ENCODE measurements at places on chromosomes 7 and 10.

DNA sequence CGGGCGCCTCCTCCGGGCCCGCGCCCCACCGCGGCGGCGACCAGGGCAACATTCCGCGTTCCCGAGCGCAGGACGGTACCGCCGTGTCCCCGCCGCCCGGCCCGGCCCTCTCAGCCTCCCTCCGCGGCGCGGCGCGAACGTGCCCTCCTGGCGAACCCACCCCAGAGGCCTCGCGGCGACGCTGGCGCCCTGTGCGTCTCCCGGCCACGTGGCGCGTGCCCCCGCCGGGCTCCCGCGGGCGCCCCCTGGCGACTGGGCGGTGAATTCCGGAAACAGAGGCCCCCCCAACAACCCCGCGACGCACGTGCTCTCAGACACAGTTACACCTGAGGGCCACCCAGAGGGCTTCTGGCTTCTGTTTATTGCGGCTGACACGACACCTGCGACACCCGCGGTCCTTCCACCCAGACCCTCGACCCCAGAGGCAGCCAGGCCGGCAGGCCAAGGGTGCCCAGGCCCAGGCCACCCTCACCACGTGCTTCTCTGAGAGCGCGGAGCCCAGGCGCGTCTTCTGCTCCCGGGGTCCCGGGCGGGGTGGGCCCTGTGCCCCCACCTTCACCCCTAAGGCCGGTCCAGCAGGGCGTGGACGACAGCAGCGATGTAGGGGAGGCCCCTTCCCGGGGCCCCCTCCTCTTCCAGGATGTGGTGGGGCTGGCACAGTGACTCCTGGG is at the start of gene SAP25:
Gene SAP25 (minus strand): TSS at position 210 of the 671 bp plus-strand sequence. CDS start 158 bp downstream, at position 52.
- peak; percentile 70 for DNase-seq

GRCh38 chr7:31647511-31647910 is 39.5 kb upstream of the PPP1R17 start:
- no peak for DNase-seq

GRCh38 chr7:70812511-70812910 is 319.4 kb upstream of the GALNT17 start:
- DNase-seq = no peak

DNA sequence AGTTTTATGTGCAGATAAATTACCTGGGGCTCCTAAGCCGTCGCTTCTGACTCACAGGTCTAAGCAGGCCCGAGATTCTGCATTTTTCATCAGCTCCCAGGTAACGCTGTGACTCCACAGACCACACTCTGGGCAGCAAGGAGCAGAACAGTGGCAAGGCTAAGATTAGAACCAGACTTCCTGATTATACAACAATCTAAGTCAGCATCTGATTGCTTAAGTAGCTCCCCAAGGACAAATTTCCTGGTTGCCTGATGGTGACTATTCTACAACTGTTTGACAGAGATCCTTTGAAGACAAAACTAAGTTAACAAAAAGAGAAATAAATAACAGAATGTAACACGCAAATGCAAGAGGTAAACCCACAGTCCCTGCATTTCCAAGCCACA is 69.0 kb downstream of the CREB3L2 start:
- no peak for DNase-seq

GRCh38 chr7:99733003-99733402 is 2.0 kb downstream of the CYP3A7 start:
- DNase-seq = no peak

- DNase-seq = no peak
Measured at GRCh38 chr7:1704811-1705738, 35.0 kb downstream of the ELFN1 start.

GRCh38 chr10:1688531-1688930 is 48.8 kb downstream of the ADARB2 start:
- no peak for DNase-seq

DNA sequence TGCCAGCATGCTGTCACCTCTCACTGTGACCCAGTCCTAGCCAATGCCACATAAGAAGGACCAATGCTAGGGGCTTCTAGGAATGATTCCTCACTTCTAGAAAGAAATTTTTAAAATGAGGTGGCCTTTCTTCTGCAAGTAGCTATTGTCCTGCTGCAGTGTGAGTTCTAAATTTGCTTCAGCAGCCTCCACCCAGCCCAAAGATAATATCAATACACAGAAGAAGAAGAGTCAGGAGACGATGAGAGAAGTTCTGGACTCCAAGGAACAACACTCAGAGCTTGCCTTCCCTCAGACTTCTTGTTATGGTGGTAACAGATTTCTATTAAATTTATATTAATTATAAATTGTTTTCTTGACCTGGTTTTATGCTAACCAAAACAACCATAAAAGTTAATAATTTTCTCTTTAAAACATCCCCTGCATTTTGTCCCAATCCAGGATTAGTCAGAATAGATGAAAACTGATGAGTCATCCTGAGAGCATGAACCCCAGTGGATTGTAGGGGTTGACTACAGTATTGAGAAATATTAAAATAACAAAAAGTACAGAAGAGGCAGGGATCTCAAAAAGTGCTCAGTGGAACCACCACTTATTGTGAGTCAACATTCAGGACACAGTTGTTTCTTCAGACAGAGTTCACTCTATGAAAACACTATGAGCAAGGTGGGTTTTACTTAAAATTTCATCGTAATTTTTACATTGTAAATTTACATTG is 29.6 kb upstream of the AKR1C2 start:
- DNase-seq = no peak

DNA sequence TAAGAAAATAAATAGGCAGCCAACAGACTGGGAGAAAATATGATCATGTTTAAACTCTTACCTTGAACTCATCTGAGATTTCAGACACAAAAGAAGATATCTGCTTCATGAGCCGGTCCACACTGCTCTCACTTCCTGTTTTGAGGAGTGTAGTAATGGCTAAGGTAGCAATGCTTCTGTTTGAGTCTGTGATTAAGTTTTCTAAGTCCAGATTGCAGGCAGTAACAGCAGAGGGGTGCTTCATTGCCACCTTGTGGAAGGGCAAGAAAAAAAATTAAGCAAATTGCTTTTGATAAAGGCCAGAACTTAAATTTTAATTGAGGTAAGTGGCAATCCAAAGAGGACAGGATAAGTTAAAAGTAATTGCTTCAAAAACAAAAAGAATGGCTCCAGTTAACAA is 69.1 kb downstream of the MEST start:
- DNase-seq = peak; percentile 47

DNA sequence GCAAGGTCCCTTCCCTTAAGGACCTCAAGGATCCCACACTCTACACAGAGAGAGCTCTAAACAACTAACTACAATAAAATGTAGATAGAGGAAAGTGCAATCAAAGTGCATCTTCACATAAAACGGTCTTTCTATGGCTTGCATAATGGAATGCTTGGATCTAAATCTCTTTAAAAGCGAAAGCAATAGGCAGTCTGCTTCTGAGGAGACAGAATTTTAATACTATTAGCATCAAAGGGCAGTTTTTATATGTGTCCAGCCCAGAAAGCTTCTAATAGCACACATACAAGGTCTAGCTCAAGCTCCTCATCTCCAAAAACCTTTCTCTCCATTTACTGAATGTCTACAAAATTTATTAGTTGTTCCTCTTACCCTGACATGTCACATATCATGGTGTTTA is 101.5 kb upstream of the C1GALT1 start:
- no peak for DNase-seq

DNA sequence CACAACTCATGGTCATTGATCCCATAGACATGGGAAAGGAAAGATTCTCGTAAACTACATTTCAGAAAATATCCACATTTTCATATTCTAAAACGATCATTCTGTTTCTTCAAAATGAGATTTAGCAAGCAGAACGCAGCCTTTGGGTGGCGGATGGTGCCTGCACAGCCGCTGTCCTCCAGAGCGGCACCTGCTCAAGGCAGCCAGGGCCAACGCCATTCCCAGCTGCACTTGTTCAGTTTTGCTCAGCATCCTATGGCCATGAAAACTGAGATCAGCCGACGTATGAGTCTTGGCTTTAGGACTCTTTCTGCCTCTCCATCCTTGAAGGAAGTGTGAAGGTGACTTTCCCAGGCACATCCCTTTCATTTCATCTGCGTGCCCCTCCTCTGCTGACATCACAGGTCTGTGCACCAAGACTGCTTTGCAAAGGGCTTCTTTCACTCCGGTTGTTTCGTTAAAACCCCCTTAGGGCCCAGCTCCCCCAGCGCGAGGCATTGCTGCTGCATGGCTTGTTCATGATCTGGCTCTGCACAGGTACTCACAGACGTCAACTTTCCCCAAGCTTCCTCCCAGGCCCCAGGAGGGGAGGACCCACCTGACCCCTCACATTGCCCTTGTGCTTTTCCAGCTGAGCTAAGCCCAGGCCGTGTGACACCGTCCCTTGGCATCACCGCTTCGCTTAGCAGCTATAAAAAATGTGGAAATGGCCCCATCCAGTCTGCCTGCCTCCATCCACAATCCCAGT is 37.2 kb downstream of the TCERG1L start:
- no peak for DNase-seq

- DNase-seq = no peak
Measured at GRCh38 chr7:113199841-113200240, 81.5 kb upstream of the SMIM30 start.

GRCh38 chr10:3868271-3868664 is 83.3 kb upstream of the KLF6 start:
- no peak for DNase-seq

DNA sequence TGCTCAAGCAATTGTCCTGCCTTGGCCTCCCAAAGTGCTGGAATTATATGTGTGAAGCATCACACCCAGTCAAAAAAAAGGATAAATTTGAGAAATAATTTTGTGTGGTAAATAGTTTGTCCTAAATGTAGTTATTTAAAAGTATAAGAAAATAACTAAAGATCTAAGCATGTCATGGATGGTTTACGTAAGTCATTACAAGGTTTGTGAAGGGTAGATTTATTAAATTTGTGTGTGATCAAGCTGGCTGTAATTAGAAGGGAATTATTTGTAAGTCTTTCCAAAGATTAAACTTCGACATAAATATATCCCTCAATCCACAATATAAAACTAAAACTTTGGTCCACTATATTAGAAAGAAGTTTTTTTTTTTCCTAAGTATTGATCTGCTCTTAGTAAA is 28.6 kb downstream of the ORC5 start:
- no peak for DNase-seq

- DNase-seq = peak; percentile 69
Measured at GRCh38 chr7:20329389-20330238, 1.1 kb upstream of the ITGB8 start.

- no peak for DNase-seq
Measured at GRCh38 chr7:48337781-48338180, 166.5 kb downstream of the ABCA13 start.

- peak; percentile 18 for DNase-seq
Measured at GRCh38 chr7:131235489-131236317, 92.0 kb upstream of the MKLN1 start.

DNA sequence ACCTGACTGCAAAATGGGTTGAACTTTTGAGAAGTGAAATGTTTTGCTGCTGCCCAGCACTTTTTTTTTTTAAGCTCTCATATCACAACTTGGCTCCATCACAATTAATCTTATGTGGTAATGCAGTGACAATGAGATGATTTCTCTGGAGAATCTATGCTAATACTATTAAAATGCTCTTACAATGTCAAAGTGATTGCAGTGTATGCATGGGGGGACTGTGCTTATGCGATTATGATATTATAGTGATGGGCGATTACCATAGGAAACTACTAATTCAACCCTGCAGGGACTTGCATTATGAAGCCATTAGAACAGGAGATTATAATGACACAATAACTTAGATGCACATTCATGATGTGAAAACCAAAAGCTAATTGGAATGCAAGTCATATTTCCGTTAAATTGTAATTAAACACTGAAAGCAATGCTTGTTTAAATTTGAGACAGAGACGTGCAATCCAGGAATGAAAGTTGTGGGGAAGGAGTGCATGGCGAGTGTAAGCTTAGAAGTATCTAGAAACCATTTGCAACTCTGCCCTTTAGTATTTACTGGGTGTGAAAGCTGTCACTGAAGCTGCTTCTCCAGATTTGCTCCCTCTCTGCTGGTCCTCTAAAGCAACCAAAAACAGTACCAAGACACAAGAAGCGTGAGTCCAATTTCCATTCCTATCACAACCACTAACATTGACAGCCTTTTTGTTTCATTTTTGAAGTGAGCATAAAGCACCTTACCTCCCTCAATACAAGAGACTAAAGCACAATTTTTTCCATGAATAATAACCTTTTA is 21.6 kb downstream of the PTER start:
- DNase-seq = no peak

DNA sequence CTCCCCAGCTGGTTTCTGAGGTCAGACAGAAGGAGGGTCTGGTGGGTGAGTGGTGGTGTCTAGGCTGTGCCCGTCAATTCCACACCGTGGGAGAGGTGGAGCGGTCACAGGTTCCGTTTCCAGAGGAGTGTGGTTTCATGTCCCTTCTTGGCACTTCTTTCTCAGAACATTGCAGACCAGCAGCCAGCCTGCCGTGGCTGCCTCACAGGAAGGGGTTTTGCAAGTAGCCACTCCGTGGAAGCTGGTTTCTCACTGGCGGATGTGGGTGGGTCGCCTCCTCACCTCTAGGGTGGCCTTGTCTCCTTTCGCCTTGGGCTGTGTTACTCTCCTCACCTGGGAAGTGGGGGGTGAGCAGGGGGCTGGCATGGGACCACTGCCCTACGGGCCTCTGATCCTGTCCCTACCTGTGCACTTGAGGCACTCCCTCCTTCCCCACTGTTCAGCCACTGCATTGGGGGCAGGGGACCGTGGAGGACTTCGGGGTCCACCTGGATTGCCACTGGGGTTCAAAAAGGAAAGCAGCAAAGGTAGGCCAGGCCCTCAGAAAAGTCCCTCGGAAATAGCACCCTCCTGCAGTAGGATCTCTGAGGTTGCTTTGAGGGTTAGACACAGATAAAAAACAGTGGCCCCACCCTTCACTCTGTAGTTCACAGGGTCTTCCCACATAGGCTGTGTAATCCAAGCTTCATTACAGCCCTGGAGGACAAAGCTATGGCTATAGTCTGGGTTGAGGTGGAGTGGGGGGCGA is 33.9 kb downstream of the TSPAN14 start:
- DNase-seq = no peak

- DNase-seq = no peak
Measured at GRCh38 chr7:77262316-77262715, 62.7 kb upstream of the FGL2 start.

GRCh38 chr10:44309939-44310761 is 74.7 kb downstream of the CXCL12 start:
- DNase-seq = no peak

- DNase-seq = no peak
Measured at GRCh38 chr10:3136763-3137611, 35.6 kb downstream of the PITRM1 start.

DNA sequence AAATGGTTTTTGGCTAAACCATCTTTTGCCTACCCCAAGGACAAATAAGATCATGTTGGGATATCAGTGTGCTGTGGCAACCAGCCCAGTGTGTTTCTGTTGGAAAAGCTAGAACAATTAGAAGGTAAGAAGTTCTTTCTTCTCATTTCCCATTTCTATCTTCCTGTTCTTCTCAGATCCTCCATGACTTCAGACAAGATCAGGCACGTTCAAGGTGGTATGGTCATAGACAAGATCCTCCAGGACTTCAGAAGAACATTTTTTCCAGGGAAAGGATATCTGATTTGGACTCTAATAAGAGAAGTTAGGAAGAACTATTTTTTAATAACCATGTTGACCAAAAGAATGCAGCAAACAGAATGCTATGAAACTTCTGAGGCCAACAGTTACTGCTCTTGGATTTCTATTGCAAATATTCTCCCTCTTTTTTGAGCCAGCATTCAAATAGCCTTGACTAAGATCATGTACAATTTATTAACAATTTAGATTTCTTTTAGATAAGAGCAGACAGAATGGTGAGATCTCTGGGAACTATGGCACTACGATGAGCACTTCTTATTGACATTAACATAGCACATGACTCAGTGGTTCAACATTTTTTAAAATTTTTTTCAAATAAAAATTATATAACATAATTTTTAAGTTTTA is 15.9 kb downstream of the HYCC1 start:
- DNase-seq = no peak
